Hematopoietic multipotent progenitor cell treated with erythropoietin and hydrocortisone succinate and interleukin-3 and kit ligand, for 4 days (in vitro differentiated cells): ENCODE measurements at places on chromosomes 7 and 10.

GRCh38 chr7:24337180-24337579 lies 53.2 kb downstream of the NPY start:
- no peak for DNase-seq

DNA sequence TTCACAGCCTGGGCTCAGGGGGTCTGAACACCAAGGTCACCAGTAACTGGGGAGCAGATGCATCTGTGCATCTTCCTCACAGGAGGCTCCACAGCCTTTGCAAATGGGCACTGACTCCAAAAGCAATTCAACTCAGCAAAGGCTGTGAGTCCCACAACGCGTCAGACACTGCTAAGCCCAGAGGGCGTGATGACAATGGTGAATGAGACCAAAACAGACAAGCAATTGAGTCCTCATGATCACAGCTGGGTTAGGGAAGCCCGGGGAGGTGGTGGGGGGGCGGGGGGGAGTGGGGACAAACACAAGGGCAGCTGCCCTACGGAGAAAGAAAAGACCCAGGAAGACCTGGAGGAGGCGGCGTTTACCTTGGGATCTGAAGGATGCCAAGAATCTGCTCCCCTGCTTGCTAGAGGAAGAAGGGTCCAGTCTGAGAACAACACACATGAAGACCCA lies 61.6 kb upstream of the RNF32 start:
- DNase-seq, result no peak

GRCh38 chr7:66050990-66051448 lies 24.6 kb upstream of the ASL start:
- no peak for DNase-seq

DNA sequence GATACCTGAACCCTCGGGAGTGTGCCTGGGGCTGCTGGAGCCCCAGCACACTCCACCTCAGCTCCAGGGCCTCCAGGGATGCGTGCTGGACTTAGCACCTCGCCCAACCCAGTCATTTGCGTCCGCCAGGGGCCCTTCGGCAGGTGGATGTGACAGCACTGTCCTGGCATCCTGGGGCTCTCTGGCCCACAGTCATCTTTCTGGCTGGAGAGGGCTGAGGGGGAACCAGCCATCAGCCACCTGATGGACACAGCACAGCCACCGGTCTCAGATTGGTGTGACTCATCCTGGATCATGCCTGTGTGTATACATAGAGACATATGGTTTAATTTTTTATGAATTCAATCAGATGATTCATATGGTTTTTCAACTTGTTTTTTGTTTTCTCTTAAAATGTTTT lies 11.1 kb downstream of the ZNF775 start:
- DNase-seq, result no peak

DNA sequence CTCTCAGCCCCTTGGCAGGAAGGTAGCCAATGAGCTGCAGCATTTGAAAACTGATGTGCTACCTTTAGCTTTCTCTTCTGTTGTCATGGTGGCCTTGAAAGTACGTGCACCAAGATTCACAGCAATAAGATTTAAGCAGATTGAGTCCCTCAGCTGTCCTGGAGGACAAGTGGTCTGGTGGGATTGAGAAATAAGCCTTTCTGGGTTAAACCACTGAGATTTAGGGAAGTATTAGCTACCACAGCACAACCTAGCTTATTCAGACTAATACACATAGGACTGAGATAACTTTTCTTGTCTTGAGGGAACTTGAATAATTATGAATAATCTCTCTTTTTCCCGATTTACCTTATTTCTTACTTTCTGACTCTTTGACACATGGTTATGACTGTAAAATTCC lies 324.0 kb downstream of the PTEN start:
- peak; percentile 71 for DNase-seq

- DNase-seq, result no peak
Observed at GRCh38 chr10:60427709-60428386, 38.2 kb upstream of the ANK3 start.

DNA sequence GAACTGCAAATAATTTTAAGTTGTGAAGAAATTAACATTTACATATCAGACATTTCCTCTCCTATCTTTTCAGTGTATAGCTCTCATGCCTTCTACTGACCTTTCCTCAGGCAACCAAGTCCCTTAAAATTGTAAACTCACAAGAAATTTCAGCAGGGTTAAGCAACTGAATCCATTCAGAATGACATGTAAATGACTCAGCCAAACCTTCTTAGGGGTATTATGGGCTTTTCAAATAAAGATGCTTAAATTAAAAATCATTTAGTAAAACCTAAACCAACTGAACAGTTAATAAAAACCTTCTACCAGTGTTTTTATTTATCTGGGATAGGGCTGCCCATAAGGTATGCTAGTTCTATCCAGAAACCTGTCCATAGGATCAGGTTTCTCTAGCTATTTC lies 20.7 kb downstream of the WAPL start:
- no peak for DNase-seq

DNA sequence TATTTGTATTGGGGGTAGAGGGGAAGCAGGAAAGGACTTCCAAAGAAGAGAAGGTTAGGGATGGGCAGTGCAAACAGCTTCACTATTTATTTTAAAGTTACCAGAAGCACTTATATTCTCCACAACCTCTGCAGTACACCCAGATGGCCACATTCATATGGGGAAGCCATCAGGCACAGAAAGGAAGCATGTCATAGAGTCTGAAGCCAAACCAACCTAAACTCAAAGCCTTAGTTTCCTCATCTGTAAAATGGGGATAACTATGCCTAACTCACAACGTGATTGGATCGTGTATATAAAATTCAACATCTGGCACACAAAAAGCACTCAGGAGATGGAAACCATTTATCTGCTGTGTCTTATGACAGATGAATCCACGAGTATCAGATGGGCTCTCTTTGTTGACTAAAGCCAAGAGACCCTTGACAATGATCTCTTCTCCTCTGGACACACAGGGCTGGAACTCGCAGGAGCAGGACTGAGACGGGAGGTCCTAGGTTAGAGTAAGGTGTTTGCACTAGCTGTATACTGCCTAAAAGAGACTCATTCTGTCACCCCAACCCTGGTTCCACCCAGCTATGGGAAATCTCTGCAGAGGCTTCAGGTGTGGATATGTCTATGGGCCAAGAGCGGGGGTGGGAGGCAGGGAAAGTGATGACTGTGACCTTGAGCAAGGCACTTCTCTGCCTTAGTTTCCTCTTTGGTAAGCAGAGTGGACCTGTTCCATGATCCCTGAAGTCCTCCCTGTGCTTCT lies 1.8 kb downstream of the KIAA1549 start:
- peak; percentile 69 for DNase-seq

DNA sequence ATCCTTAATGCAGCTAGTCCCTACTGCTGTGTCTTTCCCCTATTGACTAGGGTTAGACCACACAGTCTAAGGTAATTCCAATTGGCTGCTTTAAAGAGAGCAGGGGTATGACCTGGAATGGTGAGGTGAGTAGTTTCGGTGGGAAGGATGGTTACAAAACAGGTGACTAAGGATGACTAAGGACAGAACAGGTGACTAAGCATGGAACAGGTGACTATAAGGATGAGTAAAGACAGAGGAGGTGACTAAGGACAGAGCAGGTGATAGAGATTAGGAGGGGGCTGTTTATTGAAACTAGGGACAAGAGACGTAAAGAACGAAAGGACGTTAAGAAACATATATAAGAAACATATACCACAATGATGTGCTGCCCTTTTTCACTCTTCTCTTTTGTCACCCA lies 145.1 kb upstream of the TMEM106B start:
- no peak for DNase-seq

GRCh38 chr10:49282306-49282705 lies 16.7 kb upstream of the C10orf71 start:
- no peak for DNase-seq

GRCh38 chr7:18513343-18513742 lies 17.8 kb downstream of the HDAC9 start:
- no peak for DNase-seq
